ENCODE measurements at places on chromosomes 5 and 9.

GRCh38 chr5:92518318-92518904 is 1062.6 kb downstream of the NR2F1-AS1 start:
- no peak for DNase-seq

GRCh38 chr5:157918811-157919742 is 60.1 kb upstream of the CLINT1 start:
- no peak for DNase-seq

DNA sequence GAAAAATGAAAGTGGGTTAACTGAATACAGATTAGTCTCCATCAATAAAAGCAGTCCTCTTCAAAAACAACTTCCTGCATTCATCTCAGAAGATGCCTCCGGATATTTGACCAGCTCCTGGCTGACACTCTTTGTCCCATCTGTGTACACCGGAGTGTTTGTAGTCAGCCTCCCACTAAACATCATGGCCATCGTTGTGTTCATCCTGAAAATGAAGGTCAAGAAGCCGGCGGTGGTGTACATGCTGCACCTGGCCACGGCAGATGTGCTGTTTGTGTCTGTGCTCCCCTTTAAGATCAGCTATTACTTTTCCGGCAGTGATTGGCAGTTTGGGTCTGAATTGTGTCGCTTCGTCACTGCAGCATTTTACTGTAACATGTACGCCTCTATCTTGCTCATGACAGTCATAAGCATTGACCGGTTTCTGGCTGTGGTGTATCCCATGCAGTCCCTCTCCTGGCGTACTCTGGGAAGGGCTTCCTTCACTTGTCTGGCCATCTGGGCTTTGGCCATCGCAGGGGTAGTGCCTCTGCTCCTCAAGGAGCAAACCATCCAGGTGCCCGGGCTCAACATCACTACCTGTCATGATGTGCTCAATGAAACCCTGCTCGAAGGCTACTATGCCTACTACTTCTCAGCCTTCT is 16.6 kb downstream of the F2R start:
- DNase-seq: no peak

DNA sequence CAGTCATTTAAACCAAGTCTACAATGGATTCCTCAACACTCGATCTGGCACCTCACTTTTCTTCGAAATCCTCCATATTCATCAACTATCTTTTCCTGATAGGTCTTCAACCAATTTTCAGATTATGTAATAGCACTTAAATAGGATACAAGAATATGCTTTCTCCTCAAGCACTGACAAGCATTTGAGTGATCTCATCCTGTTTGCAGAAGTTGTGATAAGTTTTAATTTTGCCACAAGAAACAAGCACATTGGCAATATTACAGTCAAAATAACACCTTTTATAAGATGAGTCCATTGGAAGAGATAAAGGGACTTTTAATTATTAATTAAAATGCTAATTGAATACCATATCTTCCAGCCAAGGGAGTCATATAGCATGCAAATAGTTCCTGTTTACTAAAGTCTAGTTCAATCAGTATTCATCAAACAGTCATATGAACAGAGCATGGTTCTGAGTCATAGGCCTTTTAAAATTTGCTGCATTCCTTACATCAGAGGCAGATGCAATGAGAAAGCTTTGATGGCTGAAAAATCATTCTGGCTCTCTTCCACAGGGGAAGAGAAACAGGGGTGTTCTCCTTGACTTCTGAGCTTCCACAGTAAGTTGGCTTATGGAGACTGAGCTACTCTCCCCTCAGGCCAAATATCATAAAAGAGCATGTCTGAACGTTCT is 32.7 kb upstream of the ZCCHC9 start:
- no peak for DNase-seq

DNA sequence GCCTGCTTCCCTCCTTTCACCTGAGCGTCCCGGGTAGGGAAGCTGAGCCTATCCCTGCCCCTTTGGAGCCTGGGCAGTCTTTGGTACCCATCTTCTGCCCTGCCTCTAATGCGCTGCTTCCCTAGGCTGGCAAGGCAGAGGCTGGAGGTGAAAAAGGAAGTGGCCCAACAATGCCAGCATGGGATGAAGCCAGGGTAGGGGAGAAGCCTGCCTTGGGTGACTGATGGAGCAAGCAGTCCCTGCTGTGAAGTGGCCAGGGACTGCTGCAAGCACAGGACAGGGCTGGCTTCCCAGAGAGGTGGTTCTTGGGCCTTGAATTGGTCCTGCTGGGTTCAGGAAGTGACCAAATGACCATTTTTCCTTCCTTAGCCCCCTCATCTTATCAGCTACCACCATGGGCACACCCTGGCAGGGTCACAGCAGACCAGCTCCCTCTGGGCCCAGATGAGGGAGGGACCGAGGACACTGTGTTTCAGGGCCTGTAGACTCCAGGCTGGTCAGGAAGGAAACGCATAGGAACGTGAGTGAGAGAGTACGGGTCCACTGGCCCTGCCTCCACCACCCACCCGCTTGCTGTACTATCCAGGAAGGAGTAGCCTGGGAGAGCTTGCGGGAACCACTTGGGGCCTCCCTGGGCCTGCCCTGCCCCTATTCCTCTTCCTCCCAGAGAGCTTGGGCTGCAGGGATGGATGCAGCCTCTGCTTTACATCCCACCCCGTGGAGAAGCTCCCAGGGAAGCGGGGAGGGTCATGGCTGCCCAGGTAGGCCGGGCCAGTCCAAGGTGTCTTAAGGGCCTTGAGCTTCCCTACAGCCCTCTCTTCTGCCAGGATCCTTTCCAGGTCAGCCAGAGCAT is 102.6 kb downstream of the DAB2IP start:
- no peak for DNase-seq

DNA sequence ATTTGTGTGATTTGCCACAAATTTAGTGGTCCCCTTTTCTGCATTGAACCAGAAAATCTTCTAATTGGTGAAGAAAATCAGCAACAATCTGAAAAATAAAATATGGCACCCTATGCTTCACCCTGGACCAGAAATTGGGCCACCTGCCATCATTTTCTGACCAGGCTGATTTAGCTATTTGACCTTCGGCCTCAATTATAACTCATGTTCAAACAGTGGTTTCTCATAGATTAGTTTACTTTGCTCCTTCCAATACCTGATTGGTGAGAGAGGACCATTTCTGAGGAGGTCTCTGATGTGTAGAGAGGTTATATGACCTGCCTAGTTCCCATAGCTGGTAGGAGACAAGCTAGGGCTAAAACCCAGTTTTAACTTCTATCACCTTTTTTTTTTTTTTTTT is 59.0 kb downstream of the PTTG1 start:
- no peak for DNase-seq

- DNase-seq: no peak
Measured at GRCh38 chr9:137216188-137216965, 5.7 kb downstream of the RNF208 start.

DNA sequence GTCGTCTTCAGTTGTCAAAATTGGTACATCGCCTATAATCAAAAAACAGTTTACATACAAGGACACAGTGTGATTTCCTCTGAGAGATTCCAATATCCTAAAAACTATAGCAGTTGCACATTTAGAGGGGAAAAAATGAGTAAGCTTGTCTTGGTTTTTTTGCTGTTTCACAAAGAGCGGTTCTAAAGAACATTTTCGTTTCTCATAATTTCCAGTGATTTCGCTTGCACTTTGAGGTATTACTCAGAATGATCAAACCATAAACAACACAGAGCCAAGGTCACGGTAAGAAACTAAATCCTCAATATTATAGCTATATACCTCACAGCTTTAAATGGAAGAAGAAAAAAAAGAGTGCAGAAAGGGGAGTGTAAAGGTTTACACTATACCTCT is 861 bp downstream of the MTX3 start:
- no peak for DNase-seq

- DNase-seq: no peak
Measured at GRCh38 chr9:137439158-137439714, 1.9 kb downstream of the ENTPD8 start.

DNA sequence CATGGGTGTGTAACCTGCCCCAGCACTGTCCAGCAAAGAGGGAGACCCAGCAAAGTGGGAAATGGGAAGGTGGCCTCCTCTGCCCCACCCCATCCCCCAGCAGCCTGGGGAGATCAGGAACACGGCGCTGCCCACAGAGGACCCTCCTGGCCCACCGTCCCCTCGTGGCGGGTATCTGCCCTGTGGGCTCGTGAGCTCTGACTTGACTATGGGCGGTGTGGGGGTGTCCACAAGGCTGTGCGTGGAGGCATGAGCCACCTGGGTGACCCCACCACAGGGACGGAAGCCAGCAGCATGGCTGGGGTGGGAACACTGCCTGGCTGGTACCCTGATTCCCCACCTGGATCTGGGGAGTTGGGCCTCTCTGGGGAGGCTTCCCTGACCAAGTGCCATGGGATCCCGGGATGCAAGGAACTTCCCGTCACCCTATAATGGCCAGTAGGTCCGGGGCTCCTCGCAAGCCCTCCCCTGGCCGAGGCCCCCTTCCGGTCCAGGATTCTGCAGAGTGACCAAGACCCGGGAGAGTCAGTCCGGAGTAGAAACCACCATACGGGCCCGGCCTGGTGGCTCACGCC is 29.3 kb upstream of the SLC6A19 start:
- DNase-seq: no peak

GRCh38 chr5:77144837-77145139 is 57.7 kb upstream of the ZBED3 start:
- no peak for DNase-seq

DNA sequence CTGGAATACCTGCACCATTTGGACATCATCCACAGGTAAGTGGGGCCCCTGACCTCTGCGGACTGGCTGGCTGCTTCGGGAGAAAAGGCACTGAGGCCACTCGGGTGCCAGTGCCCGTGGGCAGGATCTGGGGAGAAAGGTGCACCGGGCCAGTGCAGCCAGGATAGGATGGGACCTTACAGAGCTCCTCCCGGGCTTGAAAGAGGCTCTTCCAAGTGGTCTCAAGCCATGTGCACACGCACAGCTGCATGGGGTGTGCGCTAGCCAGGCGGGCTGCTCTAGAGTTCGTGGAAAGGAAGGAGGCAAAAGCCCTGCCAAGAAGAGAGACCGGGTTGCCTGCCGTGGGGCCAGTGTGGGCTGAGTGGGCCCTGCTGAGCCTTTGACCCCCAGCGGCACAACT is 13.4 kb downstream of the STKLD1 start:
- no peak for DNase-seq

DNA sequence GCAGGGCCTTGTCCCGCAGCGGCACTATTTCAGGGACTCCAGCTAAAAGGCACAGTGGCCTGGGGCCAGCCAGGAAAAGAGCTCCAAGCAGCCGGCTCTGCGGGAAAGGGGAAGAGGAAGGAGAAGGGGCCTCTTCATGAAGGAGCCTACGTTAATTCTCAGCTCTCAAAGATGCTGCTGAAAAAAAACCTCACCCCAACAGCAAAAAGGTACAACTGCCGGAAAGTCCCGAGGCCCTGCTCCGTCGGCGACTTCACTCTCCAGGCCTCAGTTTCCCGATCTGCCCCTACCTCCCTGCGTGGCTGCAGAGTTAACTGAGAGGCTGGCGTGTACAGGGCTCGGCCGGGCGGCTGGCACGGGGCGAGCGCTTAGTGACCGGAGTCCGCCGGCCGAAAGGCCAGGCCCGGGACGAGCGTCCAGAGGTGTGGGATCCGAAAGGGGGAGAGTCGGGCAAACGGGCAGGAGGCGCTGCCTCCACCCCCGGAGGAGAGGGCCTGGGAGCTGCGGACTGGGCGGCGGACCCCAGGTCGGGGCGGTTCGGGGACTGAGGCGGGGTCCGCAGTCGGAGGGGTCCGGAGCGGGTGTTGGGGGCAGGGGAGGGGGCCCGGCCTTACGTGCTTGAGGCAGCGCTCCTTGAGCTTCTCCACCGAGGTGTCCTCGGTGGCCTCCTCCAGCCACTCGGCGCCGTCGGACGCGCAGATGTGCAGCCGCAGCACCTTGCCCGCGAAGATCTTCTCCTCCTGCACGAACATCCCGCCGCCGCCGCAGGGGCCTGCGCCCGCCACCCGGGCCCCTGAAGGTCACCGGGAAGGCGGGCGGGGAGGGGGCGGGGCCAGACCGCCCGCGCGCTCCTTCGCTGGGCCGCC is 529 bp downstream of the UBAC1 start:
- no peak for DNase-seq

DNA sequence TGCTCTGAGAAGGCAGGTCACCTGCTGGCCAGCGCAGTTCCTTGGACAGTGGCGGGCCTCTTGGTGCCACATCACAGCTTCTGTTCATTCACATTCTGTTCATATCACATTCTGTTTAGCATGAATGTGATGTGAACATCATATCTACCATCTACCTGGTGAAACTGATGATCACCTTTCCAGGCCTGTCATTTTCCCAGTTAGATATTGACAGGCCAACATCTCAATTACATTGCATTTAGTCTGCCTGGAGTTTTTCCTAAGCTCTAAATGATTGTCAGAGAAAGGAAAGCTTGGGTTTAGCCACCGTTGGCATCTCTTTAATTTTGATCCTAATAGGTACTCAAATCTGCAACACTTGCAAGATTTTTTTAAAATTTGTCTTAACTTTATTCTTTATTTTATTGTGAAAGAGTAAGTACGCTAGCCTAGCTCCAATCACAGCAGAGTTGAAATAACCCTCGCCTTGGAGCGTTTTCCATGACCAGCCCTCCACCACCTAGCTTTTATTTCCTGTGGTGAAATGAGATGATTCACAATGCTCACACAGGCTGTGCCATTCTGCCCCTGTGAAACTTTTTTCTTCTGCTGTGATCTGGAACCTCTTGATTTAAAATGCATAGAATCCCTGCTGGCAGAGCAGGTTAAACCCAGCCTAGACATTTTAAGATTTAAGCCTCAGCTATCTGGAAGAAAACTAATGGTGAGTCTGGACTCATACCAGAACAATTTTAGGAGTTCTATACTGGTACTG is 225.0 kb downstream of the ESM1 start:
- no peak for DNase-seq

GRCh38 chr9:137449081-137449844 is 8.1 kb upstream of the ENTPD8 start:
- DNase-seq: no peak

DNA sequence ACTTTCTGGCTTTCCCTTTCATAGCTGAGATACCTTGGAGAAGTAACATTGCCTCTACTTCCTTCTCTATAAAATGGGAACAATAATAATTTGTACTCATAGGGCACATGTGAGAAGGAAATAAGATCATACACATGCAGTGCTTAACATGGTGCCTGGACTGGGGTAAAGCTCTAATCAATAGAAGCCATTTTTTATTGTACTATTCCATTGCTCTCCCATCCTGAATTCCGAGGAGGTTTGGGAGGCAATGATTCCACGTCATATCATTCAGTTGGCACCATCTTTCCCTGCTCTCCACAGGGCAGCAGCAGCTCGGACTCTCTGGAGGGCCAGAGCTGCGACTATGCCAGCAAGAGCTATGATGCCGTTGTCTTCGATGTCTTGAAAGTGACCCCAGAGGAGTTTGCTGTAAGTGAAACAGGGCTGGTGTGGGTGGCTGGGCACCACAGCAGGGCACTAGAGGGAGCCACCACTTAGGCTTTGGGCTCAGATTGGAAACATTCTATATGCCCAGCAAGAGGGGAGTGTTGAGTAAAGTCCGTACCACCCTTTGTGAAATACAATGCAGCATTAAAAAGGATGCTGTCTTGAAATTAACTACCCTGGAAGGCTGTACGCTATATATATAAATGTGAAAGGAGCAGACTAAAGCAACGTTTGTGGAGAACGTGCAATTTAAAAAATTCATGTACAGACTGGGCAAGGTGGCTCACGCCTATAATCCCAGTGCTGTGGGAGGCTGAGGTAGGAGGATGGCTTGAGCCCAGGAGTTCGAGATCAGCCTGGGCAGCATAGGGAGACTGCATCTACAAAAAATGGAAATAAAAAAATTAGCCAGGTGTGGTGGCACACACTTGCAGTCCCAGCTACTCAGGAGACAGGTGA is 51.2 kb downstream of the RALGPS1 start:
- peak; percentile 14 for DNase-seq
